ENCODE measurements at places on chromosomes 1 and 21.

- DNase-seq, result no peak
Measured at GRCh38 chr1:2891923-2892448, 90.5 kb upstream of the TTC34 start.

DNA sequence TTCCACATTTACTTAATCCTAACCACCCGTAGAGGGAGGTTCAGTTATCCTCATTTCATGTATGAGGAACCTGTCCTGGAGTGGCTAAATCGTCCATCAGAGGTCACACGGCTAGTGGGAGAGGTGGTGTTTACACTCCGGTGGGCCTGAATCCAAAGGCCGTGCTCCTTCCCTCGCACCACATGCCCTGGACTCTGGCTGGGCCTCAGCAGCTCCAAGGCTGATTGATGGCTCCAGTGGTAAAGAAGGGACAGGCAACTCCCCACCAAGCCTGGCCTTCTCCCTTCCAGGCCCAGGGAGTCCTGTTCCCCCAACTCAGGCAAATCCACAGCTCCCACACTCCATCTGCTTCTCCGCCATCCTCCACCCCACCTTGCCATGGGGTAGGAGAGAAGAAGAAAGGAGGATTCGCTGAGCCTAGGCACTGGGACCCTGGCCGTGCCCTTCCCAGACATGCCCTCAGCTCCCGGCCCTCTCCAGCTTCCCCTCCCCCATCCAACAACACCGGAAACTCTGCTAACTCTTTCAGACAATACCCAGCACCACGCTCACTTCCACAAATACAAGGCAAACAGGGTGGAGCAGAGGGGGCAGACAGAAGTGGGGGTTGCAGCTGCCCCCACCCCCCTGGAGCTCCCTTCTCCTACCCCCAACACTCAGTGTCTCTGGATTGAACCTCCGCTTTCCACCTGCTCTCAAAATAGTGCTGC lies 10.9 kb downstream of the ARHGEF2 start:
- no peak for DNase-seq

DNA sequence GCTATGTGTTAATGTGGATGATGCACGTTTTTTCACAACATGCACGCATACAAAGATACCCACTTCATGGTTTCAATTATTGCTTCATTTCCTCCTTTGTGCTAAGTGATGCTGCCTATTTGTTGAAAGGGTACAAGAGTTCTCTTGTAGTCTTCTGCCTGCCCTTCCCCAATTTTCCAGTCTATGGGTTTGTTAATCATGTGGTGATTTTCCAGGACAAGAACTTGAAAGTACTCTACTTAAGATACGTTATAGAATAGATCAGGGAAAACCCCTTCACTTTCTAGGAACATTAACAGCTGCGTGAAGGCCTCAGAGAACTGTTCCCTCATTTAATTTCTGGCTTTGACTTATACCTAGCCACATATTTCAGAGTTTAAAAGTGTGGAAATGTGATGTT lies 52.1 kb upstream of the SLC44A3 start:
- DNase-seq, result no peak

DNA sequence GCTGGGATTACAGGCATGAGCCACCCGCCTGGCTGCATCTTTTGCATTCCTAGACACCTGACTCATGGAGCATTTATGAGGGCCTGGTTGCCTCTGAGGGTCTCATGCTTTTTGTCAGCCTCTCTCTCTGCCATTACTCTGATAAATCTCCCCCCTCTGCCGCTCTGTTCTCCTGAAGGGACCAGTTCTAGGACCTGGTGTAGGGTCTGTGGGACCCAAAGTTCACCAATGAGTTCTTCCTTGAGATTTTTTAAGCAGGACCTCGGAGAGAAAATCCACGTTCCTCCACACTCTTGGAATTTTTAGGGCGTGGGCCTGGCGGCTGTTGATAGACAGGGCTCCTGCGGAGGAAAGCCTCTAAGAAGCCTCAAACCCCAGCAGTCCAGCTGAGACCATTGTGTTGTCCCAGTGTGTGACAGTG lies 91.9 kb upstream of the ERRFI1 start:
- DNase-seq, result no peak

GRCh38 chr1:113439277-113439670 lies 49.0 kb downstream of the MAGI3 start:
- DNase-seq, result no peak

DNA sequence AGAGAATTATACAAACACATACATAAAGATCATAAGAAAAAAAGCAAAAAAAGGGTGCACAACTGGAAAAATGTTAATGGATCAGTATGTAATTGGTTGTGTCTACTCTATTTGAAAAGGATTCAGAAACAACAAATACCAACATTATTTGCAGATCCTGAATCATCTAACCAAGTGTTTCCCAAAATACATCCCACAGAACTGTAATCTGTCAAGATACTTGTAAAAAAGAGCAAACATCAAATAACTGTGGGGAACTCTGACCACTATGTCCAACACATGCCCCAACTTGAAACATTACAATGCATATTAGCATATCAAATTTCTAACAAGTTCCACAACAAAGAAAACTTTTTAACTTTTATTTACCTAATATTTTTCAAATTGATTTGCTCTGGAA lies 22.6 kb downstream of the ANKRD13C start:
- DNase-seq, result no peak

- DNase-seq, result no peak
Measured at GRCh38 chr1:4655674-4656532, 1.5 kb downstream of the AJAP1 start.

DNA sequence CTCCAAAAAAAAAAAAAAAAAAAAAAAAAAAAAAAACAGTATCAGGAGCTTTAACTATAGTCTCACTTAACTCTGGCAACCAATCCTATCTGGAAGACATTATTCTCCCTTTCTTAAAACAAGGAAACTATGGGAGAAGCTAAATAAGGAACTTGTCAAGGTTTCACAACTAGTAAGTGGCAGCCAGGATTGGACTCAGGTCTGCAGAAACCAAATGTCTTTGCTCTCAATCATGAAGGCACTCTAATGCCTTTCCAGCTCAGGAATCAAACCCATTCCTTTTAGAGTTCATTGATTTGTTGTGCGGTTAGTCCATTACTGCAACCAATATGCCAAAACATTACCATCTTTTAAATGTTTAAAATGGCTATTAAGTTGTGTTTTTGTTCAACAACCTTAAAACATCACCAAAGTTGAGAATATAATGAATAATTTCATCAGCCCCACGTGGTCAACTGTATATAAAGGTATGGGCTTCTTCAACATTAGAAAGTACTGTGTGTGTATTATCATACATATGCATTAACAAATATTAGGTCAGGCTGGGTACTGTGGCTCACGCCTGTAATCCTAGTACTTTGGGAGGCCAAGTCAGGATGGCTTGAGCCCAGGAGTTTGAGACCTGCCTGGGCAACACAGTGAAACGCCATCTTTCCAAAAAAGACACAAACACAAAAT lies 1.5 kb downstream of the EPRS1 start:
- DNase-seq, result no peak

- no peak for DNase-seq
Measured at GRCh38 chr1:97013941-97014340, 292.4 kb downstream of the PTBP2 start.

DNA sequence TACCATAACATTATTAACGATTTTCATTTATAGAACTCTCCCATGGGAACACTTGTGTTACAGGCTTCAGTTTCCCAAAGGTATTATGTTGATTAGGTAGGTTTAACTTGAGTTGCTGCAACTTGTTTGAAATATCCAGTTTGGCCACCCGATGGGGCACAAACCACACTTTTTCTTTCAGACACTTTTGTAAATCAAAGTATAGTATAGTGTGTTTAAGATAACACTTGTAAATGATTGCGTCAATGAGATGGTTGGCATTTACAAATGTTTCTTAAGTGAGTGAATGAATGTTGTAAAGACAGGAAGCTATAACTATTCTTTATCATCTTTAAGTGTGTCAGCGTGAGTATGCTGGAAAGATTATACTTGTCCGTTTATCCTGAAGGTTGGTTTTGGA lies 4.3 kb downstream of the XPR1 start:
- DNase-seq, result no peak

DNA sequence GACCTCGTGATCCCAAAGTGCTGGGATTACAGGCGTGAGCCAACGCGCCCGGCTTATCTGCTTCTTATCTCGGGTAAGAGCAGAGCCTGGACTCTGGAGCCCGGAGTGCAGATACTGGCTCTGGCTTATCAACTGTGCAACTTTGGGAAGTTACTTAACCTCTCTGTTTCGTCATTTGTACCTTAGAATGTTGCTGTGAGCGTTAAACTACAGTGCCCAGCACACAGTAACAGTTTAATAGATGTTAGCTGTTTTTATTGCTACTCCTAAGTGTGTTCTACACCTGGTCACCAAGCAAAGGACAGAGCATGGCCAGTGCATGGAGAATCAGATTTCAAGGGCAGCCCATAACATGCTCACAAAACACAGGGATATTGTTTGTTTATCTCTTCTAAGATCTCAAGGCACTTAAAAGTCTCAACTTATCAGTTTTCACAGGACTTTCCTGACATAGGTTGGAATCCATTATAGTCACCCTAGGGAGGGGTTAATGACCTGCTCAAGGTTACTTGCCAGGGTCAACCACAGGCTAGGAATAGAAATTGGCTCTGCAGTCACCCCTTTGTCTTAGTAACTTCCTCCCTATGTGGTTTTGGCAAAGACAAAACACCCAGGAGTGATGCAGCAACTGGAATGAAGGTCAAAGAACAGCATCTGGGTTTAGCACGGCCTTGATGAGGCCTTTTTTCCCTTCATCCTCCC lies 22.5 kb upstream of the SRP9 start:
- DNase-seq, result no peak

DNA sequence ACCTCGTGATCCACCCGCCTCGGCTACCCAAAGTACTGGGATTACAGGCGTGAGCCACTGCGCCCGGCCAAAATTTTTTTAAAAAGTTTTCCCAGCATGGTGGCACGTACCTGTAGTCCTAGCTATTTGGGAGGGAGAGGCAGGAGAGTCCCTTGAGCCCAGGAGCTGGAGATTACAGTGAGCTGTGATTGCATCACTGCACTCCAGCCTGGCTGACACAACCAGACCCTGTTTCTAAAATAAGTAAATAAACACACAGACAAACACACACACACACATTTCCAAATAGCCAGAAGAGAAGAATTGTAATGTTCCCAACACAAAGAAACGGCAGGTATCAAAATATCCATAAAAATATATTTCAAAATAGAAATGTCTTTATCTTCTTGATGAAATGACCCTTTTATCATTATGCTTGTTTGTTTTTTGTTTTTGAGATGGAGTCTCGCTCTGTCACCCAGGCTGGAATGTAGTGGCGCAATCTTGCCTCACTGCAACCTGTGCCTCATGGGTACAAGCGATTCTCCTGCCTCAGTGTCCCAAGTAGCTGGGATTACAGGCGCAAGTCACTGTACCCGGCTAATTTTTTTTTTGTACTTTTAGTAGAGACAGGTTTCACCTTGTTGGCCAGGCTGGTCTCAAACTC lies 9.3 kb downstream of the HES2 start:
- DNase-seq, result no peak

- DNase-seq, result no peak
Measured at GRCh38 chr1:175820456-175821025, 77.1 kb upstream of the TNR start.

GRCh38 chr1:219463636-219464035 lies 149.3 kb downstream of the ZC3H11B start:
- DNase-seq, result no peak

DNA sequence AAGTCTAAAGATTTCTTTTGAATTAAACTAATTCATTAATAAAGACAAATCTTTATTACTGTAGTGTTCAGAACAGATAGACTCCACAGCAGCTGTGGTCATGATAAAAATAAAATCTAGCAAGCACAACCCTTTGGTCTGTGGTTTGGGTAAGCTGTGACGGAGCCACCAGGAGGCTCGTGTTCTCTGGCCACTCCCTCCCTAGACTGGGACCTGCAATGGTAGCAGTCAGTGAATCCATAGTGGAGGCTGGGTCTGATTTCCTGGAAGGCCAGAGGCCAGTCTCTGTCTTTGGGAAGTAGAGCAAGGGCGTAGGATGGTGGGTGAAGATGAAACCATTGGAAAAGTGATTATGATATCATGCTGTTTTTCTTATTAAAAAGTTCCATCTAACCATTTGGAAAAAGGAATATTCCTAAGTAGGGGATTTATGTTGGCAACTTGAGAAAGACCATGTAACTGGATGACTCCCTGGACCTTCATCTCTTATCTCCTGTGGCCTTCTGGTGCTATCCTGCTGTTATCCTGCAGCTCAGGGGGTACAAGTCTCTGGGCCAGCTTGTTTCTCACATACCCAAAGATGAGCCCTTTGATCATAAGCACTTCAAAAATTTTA lies 39.0 kb downstream of the TENT5C start:
- DNase-seq, result no peak

- DNase-seq, result no peak
Measured at GRCh38 chr1:22452481-22452957, 868 bp downstream of the ZBTB40 start.

- DNase-seq, result no peak
Measured at GRCh38 chr1:73953186-73953585, 244.8 kb downstream of the LRRIQ3 start.

DNA sequence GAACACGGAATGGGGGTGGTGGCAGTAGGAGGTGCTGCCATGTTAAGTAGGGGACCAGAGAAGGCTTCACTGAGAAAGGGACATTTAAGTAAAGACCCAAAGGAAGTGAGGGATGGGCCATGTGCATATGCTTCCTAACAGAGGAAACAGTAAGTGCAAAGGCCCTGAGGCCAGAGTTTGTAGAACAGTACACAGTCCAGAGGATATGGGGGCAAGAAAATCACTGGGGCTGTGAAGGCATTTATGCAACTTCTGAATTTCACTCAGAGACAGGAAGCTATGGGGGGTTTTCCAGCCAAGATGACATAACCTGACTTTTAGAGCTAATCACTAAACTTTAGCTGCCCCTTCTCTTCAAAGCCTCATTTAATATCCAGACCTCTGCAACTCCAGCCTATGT lies 202.5 kb upstream of the EDN2 start:
- no peak for DNase-seq

- no peak for DNase-seq
Measured at GRCh38 chr1:2052756-2053155, 2.5 kb downstream of the PRKCZ start.

DNA sequence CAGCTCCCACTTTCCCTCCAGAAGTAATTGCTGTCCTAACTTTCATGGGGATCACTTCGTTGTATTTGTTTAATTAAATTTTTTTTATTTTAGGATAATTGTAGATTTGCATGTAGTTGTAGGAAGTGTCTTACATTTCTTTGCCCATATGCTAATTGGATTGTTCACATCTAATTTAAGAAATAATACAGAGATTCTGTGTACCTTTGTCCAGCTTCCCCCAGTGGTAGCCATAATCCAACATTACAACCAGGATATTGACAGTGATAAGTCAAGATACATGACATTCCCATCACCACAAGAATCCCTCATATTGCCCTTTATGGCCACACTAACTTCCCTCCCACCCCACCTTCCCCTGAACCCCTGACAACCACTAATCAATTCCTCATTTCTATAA lies 136.6 kb downstream of the PRDM2 start:
- DNase-seq, result no peak

- DNase-seq, result no peak
Measured at GRCh38 chr1:151710187-151710840, 6.3 kb downstream of the CELF3 start.

- DNase-seq, result no peak
Measured at GRCh38 chr1:223319905-223320580, 43.9 kb downstream of the SUSD4 start.
